RKO (cell line): ENCODE measurements at places on chromosomes 16 and 17.

DNA sequence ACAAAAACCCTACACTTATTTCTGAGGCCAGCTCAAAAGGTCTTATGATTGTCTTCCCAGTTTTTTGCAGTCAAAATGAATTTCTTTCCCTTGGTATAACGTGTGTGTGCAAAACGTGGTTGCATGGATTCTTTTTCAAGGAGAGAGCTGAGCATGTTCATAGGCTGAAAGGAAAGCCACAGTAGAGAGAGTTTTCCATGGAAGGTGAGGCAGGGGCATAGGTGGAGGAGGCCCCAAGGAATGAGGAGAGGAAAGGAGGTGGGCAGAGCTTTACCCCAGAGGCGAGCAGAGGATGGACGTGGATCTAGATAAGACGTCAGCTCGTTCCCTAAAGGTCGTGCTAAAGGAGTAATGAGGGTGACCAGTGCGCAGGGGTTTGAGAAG is 22.8 kb downstream of the TRPV2 start:
- no peak for DNase-seq

DNA sequence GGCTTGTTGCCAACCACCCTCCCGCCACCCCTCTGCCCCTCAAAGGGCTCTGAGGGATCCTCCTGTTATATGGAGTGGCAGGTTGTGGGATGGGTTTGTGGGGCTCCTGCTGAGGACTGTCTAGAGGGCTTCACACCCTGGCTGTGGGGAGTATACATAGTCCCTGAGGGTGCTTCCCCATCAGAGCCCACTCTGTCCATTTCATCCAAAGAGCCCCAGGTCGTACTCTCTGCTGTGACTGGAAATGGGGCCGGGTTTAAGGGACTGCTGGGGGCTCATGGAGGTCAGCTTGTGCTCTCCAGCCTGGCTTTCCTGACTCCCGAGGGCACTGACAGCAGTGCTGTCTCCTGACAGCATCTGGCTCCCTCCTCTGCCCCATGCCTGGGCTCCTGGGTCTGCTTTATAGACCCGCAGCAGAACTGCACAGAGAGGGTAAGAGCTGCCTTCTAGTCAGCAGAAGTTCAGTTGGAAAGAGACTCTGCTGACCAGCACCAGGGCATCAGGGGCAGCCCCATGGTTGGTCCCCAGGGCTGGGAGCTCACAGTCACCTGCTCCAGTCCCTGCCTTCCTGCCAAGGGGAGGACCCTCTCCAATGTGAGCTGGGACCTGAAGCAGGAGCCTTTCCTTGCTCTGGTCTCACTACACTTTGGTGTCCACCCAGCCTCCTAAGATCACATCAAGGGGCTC is 17.8 kb upstream of the TNS4 start:
- no peak for DNase-seq

DNA sequence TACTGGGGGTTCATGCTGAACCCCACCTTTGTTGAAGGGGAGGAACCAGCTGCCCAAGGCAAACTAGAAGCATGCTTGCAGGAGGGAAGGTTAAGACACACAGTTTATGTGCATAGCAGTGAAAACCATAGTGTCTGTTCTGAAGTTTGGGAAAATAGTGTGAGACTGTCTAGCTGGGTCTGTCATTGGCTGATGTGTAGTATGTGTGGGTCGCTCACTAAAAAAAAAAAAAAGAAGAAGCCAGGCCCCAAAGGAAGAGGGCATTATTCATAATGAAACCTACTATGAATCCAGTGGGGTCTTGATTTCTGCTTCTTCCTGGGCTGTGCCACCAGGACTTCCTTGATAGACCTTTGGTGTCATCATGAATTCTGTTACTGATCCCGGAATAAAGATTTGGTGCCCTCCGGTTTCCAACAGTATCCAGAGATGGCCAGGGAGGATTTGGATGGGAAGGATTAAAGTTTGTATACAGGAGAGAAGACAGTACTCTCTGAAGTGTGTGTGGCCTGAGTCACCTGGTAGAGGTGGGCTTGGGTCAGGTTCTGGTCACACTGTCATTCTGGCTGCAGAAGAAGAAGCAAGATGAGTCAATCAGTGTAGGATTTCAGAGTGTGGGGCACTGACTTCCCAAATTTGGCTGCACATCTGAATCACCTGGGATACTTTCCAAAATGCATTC is 220.3 kb downstream of the PRKCA start:
- no peak for DNase-seq

- DNase-seq = no peak
Measured at GRCh38 chr17:67393809-67394397, 16.8 kb downstream of the PITPNC1 start.

- DNase-seq = no peak
Measured at GRCh38 chr16:84455031-84455430, 49.4 kb downstream of the MEAK7 start.

- no peak for DNase-seq
Measured at GRCh38 chr17:50658616-50659015, 23.9 kb downstream of the ABCC3 start.

- DNase-seq = no peak
Measured at GRCh38 chr17:39225959-39226683, 376 bp upstream of the STAC2 start.

GRCh38 chr16:50659806-50660205 is 21.3 kb downstream of the SNX20 start:
- no peak for DNase-seq

DNA sequence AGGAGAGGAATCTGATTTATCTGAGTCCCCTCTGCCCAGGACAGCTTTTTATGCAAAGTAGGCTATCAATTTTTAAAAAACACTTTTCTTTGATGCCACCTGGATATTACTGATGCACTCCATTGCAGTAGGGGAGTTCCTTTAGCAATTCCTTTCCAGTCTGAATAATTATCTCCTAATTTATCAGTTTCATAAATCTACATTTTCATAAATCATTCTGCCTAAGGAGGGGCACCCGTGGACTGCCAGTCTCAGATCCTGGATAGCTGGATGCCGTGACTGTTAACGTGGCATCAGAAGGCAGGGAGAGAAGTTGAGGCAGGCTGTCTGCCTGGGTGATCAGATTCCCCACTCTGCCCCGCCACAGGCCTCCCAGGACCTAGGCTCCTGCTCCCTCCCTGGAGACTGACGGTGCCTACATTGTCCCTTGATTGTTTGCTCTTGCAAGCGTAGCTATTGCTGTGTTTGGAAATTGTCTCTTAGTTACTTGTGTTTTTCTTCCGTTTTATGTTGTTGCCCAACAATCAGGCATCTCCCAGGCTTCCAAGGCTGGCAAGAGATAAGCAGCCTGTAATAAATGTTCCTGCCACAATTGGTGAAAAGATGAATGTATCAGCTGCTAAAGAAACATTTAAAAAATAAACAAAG is 75.2 kb downstream of the KATNIP start:
- DNase-seq = no peak

DNA sequence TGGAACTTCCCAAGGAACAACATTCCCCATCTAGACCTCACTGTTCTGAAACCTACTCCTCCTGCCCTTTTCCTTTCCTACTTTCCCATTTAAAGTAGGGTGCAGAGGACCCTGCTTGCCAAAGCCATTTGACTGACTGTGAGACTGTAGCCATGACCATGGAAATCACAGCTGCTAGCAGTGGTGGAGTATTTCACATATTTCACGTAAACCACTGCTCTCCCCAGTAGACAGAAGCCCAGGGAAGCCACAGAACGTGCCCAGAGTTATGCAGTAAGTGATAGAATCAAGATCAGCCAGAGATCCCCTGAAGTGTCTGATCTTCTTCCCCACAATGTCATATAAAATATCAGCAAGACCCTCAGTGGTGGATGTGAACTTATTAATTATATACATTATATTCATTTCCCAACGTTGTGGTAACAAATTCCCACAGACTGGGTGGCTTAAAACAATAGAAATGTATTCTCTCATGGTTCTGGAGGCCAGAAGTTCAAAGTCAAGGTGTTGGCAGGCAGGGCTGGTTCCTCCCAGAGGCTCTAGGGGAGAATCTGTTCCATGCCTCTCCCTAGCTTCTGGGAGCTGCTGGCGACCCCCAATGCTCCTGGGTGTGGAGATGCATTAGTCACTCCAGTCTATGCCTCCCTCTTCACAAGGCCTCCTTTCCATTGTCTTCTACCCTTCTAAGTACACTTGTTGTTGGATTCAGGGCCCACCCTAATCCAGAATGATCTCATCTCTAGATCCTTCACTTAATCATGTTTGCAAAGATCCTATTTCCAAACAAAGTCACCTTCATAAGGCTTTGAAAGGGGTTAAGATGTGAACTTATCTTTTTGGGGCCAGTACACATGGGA is 20.7 kb upstream of the PRM1 start:
- no peak for DNase-seq

GRCh38 chr16:66263973-66264310 is 102.5 kb upstream of the CDH5 start:
- DNase-seq = no peak

DNA sequence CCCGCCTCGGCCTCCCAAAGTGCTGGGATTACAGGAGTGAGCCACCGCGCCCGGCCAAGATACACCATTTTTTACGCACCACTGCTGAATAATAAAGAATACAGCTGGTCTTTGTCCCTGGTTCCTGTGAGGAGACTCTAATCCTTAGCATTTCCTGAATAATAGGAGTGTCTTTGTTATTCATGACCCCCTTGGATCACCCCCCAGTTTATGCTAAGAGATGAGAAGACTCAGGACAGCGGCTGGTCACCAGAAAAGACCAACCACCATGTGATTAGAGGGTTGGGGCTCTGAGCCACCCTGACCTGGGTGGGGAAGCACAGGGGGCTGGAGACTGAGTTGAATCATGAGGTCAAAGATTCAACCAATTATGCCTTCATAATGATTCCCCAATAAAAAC is 17.3 kb downstream of the PHLPP2 start:
- DNase-seq = no peak

- no peak for DNase-seq
Measured at GRCh38 chr17:65800655-65801054, 239.2 kb upstream of the AXIN2 start.

DNA sequence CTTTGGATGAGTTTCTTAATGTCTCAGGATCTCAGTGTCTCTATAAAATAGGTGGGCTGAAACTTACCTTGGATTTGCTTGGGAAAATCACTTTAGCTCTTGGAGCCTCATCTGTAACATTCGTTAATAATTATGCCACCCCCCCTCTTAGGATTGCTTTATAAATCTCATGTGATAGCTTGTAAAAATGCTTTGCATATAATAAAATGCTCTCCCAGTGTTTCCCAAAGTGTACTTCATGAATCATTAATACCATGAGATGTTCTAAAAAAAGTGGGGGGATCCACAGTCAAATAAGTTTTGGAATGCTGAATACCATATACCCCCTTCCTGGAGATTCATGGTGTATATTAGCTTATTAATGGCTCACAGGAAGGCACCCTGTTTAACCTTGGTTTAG is 5.2 kb downstream of the KRT39 start:
- DNase-seq = no peak

- DNase-seq = no peak
Measured at GRCh38 chr17:74394977-74395376, 27.7 kb downstream of the GPR142 start.

GRCh38 chr17:348692-349425 is 3.7 kb downstream of the RPH3AL start:
- DNase-seq = no peak

DNA sequence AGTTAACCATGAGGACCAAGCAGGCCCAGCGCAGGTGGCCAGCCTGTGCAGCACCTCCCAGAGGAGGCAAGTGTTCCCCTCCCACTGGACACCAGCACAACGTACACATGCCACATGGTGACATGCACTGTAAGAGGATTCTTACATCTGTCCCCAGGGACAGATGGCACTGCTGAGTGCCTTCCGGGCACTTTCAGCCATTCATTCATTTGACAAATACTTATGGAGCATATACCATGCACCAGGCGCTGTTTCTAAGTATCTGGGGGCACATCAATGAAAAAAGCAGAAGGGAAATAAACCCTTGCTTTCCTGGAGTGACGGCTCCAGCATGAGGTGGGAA is 79.6 kb downstream of the GAS7 start:
- no peak for DNase-seq

GRCh38 chr17:10295728-10296343 is 77.0 kb downstream of the MYH13 start:
- peak; percentile 65 for DNase-seq
